ENCODE measurements at places on chromosomes 2 and 18. TPM values are rescaled to one million over a fixed set of nuclear protein-coding genes. Genes with fewer than 3 reads are reported as not detected.

The MPP4 gene
- total RNA-seq: 0.18 TPM

The RPL37A gene
- 12,065 TPM for total RNA-seq

DNA sequence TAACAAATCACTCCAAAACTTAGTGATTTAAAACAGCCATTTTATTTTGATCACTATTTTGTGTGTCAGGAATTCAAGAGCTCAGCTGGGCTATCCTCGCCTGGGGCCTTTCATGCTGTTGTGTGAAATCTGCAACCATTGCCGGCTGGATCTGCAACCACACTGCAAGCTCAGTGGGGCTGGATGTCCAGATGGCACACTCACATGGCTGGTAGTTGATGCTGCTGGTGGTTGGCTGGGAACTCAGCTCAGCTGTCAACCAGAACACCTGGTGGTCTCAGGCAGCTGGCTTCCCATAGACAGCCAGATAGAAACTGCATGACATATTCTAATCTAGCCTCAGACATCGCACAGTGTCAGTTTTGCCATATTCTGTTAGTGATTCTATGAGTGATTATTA, 30.6 kb upstream of the AP1S3 start:
- peaks cover 9% of the 10 kb centered on the region for H3K36me3 ChIP-seq
- H3K27me3 ChIP-seq: no peaks in the 10 kb centered on the region

GRCh38 chr18:68727506-68727905, 12.6 kb upstream of the TMX3 start:
- no peak overlapping the region for H3K27ac ChIP-seq
- DNase-seq: peak; percentile 19
- H3K27me3 ChIP-seq: no peaks in the 10 kb centered on the region
- H3K36me3 ChIP-seq: no peaks in the 10 kb centered on the region
- no peak overlapping the region for H3K4me3 ChIP-seq

DNA sequence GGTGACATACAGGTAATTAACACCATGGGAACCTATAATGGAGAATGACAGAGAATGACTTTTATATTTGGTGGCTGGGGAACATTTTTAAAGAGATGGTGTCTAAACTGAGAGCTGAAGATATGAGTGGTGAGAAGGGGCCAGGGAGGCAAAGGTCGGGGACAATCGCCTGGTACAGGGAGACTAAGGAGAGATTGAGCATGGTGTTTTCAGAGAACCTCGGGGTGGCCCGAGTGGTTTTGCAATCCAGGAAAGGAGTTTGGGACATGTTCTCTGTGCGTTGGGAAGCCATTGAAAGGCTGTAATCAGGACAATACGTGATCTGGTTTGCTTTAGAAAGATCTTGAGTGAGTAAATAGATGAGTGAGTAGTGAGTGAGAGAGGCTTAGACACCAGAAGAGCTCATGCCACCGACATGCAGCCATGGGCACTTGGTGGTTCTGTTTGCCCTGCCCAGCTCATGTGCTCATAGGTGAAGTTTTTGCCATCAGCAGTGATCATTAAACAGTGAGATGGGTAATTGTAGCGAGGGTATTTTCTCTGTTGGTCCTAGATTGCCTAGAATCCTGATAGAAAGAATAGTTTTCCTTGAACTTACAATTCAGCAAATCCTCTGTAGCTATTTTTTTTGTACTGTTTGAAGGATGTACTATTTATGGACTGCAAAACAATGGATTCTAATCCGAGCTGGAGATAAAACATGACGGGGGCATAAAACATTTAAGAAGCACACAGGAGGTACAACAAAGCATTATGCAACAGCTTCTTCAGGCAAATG, 114.7 kb downstream of the SH3RF3 start:
- H3K27ac ChIP-seq: peak overlapping the region; percentile 81
- no peak for DNase-seq
- H3K36me3 ChIP-seq: no peaks in the 10 kb centered on the region
- peaks cover 42% of the 10 kb centered on the region for H3K4me1 ChIP-seq
- no peaks in the 10 kb centered on the region for H3K27me3 ChIP-seq

DNA sequence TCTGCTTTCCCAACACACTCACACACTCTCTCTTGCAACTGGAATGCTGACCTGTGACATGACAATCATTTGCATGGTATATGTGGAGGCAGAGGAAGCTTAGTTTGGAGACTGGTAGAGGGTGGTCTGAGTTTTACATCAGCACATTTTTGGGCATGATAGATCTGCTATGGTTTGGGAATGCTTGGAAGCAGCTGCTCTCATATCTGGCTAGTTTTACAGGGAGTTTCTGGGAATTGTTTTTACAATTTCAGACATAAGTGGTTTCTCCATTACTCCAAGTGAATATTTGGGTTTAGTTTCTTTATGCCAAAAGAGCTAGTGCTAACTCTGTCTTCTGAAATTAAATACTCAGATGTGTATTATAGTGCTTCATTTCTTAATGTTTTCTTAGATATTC, 977.6 kb downstream of the SUCLG1 start:
- peak; percentile 70 for DNase-seq
- no peak overlapping the region for H3K27ac ChIP-seq
- no peak overlapping the region for H3K4me3 ChIP-seq
- H3K36me3 ChIP-seq: no peaks in the 10 kb centered on the region
- no peaks in the 10 kb centered on the region for H3K27me3 ChIP-seq
- peaks cover 2% of the 10 kb centered on the region for H3K4me1 ChIP-seq
